ENCODE measurements at places on chromosomes 13 and 19.

DNA sequence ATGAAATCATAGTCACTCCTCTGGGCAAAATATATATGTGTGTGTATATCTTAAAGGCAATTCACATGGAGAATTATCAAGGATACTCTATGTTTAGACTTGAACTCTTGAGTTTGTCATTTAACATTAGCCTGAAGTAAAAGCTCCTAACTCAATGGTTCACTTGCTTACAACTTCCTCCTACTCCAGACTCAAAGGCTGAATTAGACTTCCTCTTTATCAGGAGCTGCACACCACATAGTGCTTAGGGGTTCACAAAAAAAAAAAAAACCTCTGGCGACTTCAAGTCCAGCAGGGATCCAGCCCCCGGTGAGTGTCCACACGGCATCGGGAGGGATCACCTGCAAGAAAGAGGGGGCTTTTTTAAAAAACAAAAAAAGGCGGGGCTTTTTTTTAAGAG lies 68.2 kb upstream of the LSM14A start:
- no peak for DNase-seq

DNA sequence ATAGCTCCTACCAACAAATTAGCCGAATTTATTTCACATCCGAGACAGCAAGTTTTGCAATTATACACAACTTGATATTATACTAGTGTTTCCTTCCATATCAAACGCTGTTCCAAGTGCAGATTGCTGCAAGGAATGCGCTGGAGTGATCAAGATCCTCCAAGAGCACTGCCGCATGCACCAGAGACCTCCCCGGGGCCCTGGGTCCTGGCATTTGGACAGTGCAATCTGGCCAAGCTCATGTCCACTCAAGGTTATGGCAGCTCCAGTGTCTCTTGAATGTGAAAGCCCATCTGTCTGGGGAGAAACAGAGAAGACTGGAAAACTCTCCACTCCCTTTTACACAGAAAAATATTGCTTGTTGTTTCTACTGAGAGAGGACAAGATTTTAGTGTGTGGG lies 111.9 kb downstream of the HSPH1 start:
- no peak for DNase-seq

GRCh38 chr13:44493213-44493812 lies 82.8 kb downstream of the TSC22D1 start:
- DNase-seq, result no peak

DNA sequence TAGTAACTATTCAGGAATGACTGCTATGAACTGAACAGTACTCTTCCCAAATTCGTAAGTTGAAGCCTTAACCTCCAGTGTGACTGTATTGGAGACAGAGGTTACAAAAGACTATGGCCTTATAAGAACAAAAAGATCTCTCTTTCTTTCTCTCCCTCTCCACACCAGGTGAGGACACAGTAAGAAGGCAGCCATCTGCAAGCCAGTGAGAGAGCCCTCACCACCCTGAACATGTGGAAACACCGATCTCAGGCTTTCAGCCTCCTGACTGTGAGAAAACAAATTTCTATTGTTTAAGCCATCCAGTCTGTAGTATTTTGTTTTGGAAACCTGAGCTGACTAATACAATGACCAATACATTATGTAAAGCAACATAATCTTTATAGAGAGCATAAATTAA lies 888.9 kb downstream of the SLITRK1 start:
- no peak for DNase-seq

GRCh38 chr13:100130930-100131511 lies 42.1 kb downstream of the PCCA start:
- DNase-seq, result no peak

DNA sequence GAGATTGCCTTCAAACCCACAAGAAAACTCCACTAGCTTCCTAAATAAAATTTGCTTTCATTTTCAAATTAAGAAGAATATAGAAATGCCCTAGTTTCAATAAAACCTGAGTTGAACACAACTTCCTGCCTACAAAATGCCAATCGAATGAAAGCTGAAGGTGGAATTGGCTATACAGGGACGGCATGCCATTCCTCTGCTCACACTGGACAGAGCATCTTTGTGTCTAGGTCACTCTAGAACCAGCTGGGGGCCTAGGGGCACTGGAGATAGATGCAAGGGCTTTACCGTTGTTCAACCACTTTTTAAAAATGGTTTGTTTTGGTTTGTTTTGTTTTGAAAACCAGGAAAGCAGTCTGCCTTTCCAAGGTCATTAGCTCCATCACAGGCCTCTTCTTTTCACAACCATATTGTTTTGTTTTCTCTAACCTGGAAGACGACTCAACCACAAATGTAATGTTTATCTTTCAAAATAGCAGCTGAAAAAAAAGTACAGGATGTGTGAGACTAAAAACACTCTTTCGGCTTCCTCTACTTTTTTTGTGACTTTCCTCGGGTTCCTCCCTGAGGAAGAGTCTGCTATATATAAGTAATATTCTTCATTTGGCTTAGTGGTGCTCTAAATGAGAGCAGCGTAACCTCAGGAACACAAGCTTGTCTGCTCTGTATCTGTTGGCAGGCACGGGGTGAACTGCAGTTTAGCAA lies 11.9 kb upstream of the ITM2B start:
- DNase-seq, result no peak

DNA sequence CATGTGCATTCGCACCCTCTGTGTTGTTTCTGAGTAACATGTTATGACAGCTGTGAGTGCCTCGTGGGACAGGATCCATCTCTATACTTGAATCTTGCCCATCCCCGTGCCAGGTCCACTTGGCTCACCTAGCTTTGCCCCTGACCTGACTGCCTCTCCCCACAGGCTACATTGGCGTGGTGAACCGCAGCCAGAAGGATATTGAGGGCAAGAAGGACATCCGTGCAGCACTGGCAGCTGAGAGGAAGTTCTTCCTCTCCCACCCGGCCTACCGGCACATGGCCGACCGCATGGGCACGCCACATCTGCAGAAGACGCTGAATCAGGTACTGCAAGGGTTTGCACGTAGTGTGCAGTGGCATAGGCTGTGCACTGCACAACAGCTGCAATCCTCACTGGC lies 53.2 kb downstream of the TMED1 start:
- no peak for DNase-seq

GRCh38 chr19:54319049-54319448 lies 6.1 kb upstream of the LILRA5 start:
- no peak for DNase-seq

DNA sequence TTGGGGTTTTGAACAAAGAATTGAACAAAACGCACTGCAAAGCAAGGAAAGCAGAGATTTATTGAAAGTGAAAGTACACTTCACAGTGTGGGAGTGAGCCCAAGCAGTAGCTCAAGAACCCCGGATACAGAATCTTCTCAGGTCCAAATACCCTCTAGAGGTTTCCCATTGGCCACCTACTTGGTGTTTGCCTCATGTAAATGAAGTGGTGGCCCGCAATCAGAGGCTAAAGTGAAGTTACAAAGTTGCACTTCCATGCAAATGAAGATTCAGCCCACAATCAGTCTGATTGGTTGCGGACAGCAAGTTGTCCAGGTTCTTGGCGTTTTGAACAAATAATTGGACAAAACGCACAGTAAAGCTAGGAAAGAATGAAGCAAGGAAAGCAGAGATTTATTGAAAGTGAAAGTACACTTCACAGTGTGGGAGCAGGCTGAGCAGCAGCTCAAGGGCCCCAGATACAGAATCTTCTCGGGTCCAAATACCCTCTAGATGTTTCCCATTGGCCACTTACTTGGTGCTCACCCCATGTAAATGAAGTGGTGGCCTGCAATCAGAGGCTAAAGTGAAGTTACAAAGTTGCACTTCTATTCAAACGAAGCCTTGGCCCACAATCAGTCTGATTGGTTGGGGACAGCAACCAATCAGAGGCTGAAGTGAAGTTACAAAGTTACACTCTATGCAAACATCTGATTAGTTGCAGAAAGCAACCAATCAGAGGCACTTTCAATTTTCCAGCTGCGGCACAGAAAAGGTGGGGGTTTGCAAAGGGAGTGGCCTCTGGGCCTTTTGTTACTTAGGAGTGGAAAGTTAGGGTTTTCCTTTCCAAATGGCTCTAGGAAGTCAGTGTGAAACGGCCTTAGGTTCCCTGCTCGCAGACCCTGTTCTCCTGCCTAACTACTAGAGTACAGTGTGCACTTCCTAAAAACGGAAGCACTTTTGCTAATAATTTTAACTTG lies 4.8 kb upstream of the TM9SF2 start:
- DNase-seq, result peak; percentile 21

GRCh38 chr13:47519626-47520025 lies 481.4 kb downstream of the SUCLA2 start:
- DNase-seq, result no peak

GRCh38 chr13:110433014-110433413 lies 125.9 kb downstream of the COL4A2 start:
- no peak for DNase-seq

GRCh38 chr13:19178901-19179593 lies 2.6 kb downstream of the TUBA3C start:
- no peak for DNase-seq

DNA sequence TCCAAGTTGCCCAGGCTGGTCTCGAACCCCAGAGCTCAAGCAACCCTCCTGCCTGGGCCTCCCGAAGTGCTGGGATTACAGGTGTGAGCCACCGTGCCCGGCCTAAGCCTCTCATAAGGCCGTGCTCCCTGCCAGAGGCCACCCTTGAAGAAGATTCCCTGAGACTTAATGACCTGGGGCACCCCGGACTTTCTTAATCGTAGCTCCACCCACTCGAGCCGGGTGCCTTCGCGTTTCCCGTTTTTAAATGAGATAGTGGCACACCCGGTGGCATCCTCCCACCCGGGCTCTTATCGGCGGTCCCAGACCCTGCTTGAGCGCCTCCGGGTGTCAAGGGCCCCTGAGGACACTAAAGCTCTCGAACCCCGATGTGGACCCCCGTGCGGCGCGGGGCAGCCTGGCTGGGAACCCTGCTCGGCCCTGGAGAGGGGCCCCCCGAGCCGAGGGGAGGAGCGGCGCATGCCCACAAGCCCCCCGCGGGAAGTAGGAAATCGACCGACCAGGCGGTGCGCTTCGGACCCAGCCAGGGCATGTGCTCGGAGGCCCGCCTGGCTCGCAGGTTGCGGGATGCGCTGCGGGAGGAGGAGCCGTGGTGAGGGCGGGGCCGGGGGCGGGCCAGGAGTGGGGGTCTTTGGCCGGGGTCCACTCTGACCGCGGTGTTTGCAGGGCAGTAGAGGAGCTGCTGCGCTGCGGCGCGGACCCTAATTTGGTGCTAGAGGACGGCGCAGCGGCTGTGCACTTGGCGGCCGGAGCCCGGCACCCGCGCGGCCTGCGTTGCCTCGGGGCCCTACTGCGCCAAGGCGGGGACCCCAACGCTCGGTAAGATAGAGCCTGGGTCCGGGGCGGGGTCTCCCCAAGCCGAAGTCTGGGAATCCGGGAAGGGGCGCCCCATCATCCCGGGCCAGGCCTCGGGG lies at the start of gene ANKLE1:
Gene ANKLE1, plus strand, starts transcription at position 511 of the 914 bp plus-strand sequence. Its CDS starts 20 bp downstream, at position 531.
- peak; percentile 35 for DNase-seq

DNA sequence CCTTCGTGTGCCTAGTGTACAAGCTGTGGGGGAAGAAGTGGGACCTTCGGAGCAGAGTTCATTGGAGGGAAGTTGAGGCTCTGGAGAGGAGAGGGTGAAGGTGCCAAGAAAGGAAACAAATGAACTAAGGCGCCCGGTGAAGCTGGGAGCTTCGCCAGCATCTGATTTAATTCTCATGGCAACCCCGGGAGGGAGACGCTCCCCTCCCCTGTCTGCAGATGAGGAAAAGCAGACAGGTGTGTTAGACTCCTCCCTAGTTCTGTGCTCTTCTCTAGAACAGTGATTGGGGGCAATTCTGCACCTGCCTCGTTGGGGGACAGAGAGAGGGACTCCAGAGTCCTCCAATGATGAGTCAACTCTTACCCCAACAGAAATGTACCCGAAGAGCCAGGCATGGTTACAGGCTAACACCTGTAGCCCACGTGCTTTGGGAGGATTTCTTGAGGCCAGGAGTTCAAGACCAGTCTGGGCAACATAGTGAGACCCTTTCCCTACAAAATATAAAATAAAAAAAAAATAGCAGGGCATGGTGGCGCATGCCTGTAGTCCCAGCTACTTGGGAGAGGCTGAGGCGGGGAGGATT lies 4.2 kb downstream of the SSC5D start:
- no peak for DNase-seq

DNA sequence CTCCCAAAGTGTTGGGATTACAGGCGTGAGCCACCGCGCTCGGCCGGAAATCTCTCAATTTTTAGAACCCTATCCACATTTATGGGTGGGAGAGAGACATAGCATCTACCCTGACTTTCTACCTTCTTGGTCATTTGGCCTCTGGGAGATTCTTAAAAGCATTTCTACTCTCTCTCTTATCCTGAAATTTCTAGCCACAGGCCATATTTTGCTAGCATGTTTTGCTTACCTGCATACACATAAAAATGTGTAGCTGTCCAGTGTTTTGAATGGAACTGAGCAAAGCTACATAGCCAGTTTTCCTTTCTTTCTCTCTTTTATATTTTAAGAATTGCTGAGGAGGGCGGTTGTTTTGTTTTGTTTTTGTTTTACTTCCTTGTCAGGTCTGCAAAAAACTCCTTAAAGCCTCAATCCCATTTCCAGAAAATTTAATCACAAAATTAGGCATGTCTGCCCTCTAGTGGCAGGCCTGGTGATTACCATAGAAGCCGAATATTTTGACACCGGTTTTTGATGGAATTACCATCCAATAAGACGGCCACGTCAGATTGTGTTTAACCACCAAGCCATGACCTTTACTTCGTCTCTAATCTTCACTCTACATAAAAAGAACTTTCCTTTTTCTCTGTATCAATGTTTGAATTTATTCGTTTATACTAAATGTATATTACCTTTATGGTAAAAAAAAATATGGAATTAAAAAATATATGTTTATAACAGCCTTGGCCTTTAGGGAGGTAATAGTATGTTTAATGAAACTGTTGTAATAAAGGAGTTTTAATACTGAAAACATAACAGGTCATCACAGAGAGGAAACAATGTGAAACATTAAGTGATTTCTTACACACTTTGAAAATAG lies 34.4 kb upstream of the OXGR1 start:
- peak; percentile 67 for DNase-seq

DNA sequence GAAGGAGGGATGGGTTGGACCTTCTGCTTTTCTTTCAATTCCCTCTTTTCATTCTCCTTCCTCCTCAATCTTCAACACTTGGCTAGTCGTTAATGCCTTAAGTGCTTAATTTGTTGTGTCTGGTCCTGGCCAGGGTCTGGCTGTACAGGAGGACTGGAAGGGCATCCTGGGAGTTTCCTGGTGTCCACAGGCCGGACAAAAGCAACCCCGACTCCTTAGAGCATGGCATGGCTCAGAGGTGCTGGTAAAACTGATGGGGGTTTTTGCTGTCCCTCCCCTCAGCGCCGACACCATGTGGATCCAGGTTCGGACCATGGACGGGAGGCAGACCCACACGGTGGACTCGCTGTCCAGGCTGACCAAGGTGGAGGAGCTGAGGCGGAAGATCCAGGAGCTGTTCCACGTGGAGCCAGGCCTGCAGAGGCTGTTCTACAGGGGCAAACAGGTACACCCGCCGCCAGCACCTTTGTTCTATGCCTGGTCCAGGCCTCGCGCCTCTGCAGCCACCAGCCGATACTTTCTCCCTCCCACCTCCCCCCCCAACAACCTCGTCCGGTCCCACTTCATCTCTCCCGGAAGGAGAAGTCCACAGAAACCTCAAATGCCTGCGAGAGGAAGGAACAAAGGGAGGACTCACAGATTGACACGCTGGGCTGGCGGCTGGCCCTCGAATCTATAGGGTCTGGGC lies 1.4 kb downstream of the UHRF1 start:
- peak; percentile 49 for DNase-seq
